Activated CD4-positive, alpha-beta T cell treated with anti-CD3 and anti-CD28 coated beads, Interleukin-2, amount 50 U/mL, for 1 hour (primary cell): ENCODE measurements at places on chromosomes 11 and 22.

- no peak for DNase-seq
Measured at GRCh38 chr11:69554849-69555248, 73.4 kb downstream of the LINC01488 start.

- DNase-seq: no peak
Measured at GRCh38 chr22:17772958-17773605, 1.2 kb downstream of the BID start.

GRCh38 chr22:22552630-22553029 is 6.4 kb downstream of the PRAME start:
- DNase-seq: no peak

GRCh38 chr11:97814325-97814959 is 1206.3 kb upstream of the CNTN5 start:
- DNase-seq: no peak

GRCh38 chr22:32583074-32583682 is 108.6 kb downstream of the FBXO7 start:
- no peak for DNase-seq

- DNase-seq: no peak
Measured at GRCh38 chr11:84558085-84558905, 1068.8 kb downstream of the DLG2 start.

GRCh38 chr11:14812757-14813156 is 79.3 kb downstream of the CYP2R1 start:
- DNase-seq: no peak

- DNase-seq: no peak
Measured at GRCh38 chr11:47285969-47286770, 16.2 kb downstream of the MADD start.

GRCh38 chr11:130726234-130727037 is 189.8 kb downstream of the SNX19 start:
- no peak for DNase-seq
